NCI-H187 (cell line): ENCODE measurements at places on chromosomes 5 and 9.

GRCh38 chr5:179595916-179596315 lies 27.6 kb downstream of the HNRNPH1 start:
- no peak for DNase-seq

DNA sequence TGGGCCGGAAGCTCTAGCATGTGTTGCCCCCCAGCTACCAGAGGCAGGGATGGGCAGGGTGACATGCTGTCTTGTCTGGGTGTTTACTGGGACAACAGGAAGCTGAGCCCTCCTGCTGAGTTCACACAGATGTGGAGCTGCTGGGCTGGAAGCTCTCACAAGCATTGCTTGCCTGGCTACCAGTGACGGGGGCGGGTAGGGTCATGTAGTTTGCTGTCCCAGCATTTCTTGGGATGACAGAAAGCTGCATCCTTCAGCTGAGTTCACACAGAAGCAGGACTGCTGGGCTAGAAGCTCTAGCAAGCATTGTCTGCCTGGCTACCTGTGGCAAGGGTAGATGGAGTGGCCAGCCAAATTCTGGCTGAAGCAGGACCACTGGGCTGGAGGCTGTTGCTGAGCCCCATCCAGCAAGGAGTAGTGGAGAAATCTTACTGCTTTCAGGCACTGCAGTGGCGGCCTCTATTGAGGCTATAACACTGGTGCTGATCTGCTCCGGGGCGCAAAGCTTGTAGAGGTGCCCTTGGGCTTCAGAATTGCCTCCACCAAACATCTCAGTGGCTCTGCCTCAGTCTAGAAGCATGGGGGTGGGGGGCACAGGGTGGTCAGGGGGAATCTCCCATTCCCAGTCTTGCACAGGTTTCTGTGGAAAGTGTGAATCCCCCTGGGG lies 25.1 kb downstream of the POLK start:
- no peak for DNase-seq

- no peak for DNase-seq
Observed at GRCh38 chr9:123031963-123032362, 1.5 kb upstream of the GPR21 start.

GRCh38 chr5:152443935-152444334 lies 38.9 kb upstream of the NMUR2 start:
- no peak for DNase-seq

- no peak for DNase-seq
Observed at GRCh38 chr9:20441711-20442423, 180.4 kb downstream of the MLLT3 start.

- DNase-seq, result no peak
Observed at GRCh38 chr9:13142776-13143175, 136.7 kb downstream of the MPDZ start.

DNA sequence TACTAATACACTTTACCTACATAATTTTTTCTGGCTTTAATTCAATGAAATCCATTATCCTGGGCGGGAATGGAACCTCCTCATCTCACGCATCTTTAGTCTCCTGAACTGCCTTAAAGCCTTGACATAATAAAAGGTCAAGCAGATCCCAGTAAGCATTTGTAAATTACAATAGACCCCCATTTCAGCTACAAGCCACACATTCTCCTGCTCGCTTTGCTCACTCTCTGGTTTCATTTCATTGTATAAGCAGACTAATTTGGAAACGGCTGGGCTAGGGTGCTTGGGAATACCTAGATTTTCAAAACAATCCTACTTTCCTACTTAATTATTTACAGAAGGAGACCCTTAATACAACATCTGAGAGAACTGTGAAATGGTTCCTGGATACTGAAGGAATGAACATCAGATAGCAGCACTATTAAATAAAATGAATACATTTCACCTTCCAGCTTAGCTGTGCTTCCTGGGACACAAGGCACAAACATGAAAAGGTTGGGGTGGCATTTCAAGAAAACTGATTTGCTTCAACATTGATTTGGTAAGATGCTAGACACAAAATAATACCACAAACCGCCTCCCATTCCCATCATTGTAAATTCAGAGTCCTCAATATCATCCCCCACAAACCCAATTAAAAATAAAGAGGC lies 1.5 kb downstream of the JAKMIP2 start:
- DNase-seq, result no peak

GRCh38 chr9:115923410-115923809 lies 230.2 kb upstream of the PAPPA start:
- DNase-seq, result no peak
